ENCODE measurements at places on chromosomes 11 and 22.

DNA sequence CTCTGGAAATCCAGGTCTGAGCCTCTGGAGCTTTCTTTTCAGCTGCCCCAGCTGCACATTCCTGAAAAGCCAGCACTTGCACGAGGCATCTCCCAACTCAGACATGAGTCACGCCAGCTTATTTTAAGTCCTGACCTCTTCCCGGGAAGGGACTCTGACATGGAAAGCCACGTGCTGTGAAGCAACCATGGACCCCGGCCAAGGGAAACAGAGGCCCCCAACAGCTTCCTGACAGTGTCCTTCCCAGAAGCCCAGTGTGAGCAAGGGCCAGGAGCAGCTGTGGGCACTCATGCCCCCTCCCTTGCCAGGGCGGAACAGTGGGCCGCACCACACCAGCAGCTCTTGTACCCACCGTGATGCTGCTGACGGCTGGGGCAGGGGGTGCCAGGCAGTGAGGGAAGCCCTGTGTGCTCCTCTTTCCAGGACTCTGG is 118.8 kb upstream of the CADM1 start:
- peak; percentile 97 for DNase-seq

DNA sequence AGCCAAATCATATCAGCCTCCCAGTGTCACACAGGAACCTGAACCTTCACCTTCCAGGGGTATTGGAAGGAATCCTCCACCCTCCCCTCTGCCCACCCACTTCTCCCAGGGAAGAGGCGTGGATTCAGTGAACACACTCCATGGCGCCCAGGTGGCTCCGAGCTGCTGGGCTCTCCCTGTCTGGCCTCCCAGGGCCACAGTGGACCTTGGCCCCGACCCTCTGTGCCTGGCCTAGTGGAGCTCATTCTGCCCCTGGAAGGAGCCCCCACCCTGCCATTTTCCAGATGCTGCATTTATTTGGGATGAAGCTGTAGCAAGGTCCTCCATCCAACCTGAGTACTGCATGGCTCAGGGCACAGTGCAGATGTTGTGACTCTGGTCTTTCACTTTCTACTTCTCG is 1340.1 kb downstream of the TBC1D22A start:
- DNase-seq, result no peak

DNA sequence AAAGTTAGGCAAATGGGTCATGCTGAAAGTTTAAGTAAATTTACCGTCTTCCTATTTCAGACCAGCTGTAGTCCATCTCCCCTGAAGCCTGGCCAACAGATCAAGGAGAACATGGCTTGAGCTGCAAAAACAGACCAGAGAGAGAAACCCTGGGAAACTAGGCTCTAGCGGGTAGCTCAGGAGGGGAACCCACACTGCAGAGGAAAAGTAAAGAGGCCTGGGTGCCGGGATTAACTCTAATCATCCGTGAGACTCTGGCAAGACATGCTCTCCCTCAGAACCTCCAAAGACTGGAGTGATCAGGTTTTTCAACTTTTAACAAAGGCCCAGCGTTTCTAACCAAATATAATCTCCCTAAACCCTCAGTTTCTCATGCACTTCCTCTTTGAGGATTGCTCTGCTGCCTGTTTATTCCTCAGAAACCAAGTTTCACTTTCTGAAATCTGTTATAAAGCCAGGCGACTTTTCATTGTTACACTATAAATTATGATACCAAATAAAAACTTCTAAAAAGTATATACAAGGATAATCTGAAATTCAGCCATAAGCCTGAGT is 67.5 kb downstream of the GAB2 start:
- DNase-seq, result peak; percentile 35

- DNase-seq, result no peak
These were observed 5.0 kb downstream of the SLC5A1 start for GRCh38 chr22:32048069-32048468.

- no peak for DNase-seq
These were observed 37.1 kb downstream of the TST start for GRCh38 chr22:36982136-36982535.

All from EH (cell line).